GM20000 (cell line): ENCODE measurements at places on chromosomes 5 and 9.

GRCh38 chr5:140151144-140152021 lies 23.6 kb upstream of the CYSTM1 start:
- no peak for DNase-seq

DNA sequence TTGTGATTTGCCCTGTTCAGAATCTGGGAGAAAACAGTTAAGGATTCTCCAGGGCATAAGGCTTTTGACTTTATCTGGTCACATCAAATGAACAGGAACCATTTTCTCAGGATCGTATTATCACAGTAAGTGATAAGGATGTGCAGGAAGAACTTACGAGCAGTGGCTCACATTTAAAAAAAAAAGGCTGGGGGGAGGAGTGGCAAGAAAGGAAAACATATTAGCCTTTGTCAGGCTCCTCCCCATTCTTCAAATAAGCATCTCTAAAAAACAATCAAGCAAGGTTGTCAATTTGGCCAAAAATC lies 234.3 kb upstream of the TMEM161B start:
- no peak for DNase-seq

DNA sequence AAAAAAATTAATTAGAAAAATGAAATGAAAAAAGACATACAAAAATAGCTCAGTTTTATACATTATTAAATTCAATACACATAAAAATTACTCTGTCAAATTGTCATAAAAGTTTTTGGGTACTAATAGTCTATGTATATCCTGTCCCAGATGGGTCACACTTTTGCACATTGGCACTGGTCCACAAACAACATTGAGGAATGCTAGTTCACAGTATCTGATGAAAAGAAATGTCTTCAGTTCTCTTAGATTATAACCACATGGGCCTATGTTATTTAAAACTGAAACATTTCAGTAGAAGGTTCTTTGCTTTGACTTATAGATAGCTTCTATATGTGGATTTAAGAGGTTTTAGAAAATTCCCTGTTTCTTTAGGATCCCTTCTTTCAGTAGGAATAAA lies 39.8 kb downstream of the LNPEP start:
- no peak for DNase-seq

DNA sequence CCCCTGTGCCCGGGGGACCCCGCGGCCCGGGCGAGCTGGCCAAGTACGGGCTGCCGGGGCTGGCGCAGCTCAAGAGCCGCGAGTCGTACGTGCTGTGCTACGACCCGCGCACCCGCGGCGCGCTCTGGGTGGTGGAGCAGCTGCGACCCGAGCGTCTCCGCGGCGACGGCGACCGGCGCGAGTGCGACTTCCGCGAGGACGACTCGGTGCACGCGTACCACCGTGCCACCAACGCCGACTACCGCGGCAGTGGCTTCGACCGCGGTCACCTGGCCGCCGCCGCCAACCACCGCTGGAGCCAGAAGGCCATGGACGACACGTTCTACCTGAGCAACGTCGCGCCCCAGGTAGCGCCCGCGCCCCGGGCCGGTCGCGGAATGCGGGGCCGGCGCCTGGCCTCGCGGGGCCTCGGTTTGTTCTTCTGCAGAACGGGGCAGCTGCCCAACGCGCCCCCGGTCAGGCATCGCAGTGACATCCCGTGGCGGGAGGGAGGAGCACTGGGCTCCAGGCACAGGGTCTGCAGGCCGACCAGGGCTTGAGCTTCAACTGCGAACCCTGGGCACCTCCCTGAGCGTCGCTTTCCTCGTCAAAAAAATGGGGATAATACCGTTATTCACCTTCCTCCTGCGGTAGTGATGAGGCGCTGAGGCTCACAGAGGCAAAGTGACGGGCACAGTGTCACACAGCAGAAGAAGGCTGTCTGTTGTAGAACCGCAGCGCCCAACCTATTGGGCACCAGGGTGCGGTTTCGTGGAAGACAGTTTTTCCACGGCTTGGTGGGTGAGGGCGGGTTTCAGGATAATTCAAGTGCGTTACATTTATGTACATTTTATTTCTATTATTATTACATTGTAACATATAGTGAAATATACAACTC lies 777 bp downstream of the ENDOG start:
- DNase-seq = peak; percentile 79

DNA sequence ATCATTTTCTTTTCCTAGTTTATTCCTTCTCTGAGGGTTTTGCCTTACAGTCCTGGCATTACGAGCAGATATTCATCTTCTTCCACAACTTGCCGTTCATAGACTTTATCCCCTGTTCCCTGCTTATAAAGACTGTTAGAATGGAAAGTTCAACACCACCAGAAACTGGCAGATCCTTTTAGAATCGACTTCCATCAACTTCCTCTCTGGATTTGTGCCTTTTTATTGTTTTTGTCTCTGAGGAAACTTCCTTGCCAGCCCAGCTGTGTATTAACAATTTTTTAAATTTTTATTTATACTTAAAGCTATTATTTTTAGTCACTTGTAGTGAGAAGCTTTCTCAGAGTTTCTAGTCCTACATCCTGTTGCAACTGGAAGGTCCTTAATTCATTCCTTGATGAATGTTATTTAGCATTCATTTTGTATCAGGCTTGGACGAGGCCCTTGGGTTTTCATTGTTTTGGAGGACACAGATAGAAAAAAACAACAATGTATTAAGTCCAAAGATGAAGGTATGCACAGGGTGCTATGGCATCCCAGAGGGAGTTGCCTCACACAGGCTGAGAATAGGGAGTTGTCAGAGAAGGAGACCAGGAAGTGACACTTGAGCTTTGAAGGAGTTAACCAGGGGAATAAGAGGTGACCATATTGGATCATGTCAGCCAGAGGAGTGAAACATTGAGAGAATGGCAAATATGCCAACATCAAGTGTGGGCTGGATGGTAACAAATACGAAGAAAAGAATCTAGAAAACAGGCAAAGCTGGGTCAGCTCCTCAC lies 81.3 kb downstream of the ADAMTSL1 start:
- DNase-seq = no peak

DNA sequence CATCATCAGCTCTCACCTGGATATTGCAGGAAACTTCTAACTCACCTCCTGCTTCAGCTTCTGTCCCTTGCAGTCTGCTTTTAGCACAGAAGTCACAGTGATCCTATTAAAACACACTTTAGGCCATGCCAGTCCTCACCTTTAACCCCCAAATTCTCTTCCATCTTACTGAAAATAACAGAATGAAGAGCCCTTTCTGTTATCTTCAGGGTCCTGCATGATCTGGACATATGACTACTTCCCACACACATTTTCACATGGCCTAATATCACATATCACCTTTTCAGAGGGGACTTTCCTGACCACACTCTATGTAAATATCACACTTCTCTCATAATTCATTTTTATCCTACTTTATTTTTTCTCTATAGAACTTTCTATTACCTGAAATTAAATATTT lies 550.6 kb upstream of the CLINT1 start:
- peak; percentile 42 for DNase-seq

GRCh38 chr9:27528076-27528885 lies 1.3 kb downstream of the MOB3B start:
- DNase-seq = peak; percentile 67

DNA sequence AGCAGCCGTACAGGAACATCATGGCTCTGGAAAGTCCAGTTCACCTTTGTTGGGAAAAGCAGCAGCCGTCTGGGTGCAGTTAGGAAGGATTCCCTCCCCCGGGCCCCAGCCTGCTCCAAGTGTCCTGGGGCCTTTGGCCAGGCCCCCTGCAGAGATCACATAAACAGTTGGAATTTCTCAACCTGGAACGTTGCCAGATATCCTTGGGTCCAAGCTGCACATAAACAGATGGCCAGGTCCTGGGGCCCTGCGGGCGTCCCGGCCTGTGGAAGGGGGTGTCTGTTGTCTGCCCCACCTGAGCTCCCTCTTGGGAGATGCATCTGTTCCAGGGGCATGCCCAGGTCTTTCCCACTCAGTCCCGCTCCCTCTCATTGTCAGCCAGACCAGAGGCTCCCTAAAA lies 92.7 kb downstream of the COL5A1 start:
- no peak for DNase-seq

DNA sequence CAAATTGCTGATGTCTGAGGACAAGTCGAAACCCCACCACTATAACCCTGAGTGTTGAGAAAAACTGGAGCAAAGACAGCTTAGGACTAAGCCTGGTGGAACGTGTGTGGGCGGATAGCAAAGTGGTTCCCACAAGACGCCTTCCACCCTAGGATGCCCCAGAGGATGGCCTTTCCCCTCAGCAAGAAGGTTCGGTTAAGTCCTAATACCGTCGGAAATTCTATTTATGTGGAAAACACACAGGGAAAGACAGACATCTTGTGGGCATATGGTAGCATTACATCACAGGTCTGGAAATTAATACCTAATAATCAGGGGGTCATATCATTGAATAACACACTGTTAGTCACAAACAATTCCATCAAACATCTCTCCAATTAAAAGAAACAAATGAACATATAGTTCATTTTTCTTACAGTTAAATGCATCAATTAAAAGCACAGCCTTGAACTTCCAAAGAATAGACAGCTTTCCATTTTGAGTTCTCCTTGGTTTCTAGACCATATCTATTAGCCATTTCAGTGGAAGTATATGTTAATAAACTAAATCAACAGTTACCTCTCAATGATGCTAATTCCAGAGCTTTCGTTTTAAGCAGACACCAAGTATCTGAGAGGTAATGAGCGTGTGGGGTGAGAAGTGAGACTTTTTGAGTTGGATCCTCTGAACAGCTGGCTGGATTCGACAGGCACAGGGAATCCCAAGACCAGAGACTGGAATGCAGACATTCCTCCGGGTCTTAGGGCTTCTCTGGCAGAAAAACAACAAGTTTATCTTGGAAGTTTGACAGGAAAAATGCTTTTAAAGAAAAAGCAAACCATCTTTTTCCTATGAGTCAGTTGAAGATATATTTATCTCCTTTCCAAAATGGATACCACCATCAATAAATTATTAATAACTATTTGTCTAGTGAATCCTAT lies 2.9 kb upstream of the ICE1 start:
- peak; percentile 40 for DNase-seq

DNA sequence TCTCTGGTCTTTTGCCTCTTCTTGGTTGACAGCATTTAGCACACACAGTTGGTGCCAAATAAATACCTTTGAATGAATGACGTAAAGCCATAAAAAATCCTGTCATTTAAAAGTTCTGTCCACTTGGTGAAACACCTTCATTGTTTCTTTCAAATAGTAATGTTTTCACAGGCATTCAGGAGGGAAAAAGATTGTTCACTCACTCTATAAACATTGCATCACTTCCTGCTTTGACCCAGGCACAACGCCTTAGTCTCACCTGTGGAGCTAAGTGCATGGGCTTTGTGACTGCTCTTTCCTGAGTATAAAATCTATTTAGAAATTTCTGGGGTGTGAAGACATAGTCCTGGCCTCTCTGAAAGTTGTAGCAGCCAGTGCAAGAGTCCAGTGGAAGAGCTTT lies 88.9 kb upstream of the CXCL14 start:
- no peak for DNase-seq

DNA sequence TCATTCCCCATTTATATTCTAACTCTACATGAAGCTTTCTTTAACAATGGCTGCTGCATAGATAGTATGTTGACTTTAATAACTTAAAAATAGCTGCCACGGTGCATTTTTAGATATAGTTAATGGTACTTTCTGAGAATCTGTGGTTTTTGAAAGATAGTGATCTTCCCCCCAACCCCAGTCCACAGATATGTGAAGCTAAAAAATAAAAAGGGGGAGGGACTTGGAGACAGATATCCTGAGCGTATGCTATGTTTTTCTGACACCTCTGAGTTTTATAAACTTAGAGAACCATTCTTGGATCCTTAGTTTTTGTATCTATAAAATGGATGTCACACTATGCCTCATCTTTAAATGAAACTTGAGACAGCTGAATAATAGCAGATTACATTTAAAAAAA lies 120.5 kb downstream of the SNX18 start:
- DNase-seq = no peak

DNA sequence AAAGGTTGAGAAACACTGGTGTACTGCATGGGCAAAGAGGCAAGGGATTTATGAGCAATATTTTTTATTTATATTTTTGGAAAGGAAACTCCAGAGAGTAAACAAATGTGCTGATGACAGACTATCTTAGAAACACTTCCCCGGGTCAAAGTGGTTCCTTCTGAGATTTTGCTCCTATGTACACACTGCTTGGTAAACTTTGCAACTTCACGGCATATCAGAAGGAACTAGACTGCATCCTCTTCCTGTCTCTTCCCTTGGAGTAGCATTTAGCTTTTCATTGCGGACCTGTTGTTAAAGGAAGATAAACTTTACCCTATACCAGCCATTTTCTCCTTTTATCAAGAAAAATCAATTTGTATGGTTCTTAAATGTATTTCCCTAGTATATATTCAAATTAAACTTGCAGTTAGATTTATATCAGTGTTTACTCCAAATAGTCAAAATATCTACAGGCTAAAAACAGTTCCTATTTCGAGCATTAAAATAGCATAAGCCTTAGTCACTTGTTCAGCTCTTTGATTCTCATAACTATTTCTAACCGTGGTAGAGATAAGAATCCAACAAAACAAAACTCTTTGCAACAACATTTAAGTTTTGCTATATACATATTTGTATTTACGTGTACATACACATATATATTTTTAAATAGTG lies 48.0 kb upstream of the LRRC19 start:
- no peak for DNase-seq

GRCh38 chr9:115098226-115098965 lies 19.6 kb downstream of the TNC start:
- no peak for DNase-seq

GRCh38 chr9:3534614-3535404 lies 9.0 kb upstream of the RFX3 start:
- no peak for DNase-seq

DNA sequence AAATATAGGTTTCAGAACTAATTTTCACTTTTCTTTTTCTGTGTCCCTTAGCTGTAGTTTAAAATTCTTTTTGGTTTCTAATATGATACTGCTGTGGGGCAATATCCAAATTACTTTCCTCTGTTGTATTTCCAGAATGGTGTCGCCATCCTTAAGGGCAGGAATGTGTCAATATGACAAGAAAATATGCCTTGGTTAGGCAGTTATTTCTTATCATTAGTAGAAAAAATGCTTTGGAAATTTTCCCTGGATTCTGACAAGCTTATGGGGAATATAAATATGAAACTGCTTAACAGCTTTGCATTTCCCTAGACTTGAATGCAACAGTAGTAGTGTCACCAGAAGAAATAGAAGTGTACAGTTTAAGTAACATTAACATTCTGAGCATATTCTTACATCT lies 29.4 kb downstream of the ANKRD34B start:
- DNase-seq = no peak

DNA sequence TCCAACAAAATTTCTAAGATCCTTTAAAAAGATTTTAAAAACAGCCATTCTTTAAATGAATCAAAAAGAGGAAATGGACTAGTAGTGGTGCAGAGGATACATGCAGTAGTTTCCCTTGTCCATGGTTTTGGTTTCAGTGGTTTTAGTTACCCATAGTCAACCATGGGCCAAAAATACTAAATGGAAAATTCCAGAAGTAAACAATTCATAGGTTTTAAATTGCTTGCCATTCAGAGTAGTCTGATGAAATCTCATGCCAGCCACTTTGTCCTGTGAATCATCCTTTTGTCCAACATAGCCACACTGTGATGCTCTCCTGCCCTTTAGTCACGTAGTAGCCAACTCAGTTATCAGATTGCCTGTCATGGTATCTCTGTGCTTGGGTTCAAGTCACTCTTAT lies 286.1 kb downstream of the ANXA1 start:
- DNase-seq = no peak
